ENCODE measurements at places on chromosomes 1 and 21.
A peak's percentile ranks its signal among the peaks of the same experiment; 100 is the strongest.

DNA sequence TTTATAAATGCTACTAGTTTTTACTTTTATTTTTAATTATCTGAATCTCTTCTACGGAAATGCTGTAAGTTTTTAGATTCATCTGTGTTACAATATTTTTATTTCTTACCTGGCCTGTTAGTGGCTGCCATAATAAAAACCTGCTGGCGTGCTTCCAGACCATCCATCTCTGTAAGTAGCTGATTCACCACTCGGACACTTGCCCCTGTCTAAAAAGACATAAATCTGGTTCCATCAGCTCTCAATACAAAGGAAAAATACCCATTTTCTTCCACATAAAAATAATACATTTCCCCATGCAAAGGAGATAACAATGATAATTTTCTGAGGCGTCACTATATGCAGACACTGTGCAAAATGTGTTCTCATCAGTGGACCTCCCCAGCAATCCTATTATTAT lies 62.0 kb downstream of the NVL start:
- DNase-seq: no peak

DNA sequence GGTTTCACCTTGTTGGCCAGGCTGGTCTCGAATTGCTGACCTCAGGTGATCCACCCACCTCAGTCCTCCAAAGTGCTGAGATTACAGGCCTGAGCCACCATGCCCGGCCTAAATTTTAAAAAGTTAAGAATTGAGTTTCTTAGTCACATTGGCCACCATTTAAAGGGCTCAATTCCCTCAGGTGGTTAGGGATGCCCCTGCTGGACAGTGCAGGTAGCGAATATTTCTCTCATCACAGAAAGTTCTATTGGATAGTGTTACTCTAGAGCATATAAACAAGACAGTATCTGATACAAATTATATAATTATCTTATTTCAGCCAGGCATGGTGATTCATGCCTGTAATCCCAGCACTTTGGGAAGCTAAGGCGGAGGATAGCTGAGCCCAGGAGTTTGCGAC lies 320.2 kb downstream of the ZP4 start:
- no peak for DNase-seq

DNA sequence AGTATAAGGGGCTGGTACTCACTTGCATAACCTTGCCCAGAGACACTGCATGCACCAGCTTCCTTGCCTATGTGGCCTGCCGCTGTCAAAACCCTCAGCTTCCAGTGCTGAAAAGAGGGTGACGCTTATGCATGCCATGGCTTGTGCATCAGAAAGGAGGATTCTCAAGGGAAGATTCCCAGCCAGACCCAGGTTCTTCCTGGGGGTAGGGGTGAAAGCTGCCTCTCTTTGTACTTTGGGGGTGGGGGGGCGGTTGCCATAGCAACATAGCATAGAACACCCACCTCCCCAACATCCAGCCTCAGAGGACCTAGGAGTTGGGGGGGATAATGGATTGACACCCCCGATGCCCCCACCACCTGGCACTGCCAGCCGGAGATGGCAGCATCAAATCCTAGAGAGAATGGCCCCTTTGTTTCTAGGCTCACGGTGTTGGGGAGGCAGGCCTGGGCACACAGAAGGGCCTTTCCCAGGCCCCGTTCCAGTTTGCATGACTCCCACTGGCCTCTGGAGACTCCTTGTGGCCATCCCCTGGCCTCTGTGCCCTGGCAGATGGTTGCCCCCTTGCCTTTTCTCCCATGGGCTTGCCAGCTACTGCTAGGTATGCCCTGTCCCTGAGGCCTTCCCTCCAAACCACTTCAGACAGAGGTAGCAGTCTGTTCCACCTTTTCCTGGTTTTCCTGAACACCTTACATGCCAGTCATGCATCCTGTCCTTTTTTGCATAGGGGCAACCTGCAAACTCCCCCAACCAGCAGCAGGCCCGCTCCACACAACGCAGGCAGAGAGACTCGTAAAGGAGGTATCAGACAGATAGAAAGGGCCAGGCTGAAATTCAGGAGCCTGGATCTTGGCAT lies 44.6 kb downstream of the RHBG start:
- no peak for DNase-seq

DNA sequence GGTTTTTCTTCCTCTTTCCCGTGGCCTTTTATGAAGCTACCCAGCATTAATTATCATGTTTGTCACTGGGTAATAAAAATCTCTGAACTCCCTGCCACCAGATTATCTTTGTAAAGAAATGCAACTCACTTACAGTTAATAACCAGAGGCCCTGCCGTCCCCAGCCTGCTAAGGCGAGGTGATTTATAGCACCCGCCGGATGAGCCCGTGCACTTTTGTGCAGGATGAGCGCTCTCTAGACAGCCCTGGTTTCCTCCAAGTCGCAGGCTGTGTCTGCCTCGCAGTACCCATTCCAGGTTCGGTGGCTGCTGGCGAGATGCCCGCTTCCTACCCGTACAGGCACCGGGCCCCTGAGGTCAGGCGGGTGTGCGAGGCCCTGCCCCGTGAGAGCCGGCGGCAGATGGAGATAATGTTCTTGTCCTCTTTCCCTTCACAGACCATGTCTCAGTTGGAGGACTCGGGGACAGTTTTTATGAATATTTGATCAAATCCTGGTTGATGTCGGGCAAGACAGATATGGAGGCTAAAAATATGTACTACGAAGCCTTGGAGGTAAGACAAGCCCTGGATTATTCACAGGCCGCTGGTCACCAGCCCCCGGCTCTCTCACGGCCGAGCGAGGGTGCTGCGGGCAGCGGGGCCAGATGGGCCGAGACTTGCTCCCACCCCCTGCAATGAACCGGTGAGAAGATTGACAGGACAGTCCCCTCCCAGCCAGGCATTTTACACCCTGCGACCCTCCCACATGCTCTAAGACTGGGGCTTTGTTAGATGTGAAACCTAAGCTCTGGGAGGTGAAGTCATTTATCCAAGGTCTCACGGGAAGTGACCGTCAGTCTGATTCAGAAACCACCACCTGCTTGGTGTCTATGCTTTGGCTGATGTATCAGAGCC lies 28.5 kb upstream of the SELENON start:
- peak; percentile 7 for DNase-seq

DNA sequence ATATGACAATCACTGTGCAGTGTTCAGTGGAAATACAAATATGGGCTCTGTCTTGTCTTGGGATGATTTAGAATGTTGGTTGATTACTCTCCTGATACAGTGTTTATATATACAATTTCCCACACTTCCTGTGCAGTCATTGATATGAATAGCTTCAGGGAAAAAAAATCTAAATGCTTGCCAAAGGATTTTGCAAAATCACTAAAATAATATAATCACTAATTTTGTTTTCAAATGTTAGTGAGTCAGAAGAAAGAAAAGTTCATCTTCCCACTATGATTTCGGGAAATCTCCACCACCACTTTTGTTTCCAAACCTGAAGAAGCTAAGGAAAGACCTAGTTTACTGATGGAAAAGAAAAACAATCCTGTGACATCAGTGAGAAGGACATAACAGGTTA lies 32.1 kb upstream of the CHRM3 start:
- no peak for DNase-seq

All from CD4-positive, alpha-beta T cell treated with Interleukin-17A for 1 hour (primary cell).